Inflammatory macrophage treated with lipopolysaccharide for 4 hours (primary cell): ENCODE measurements at places on chromosomes 12 and 14.

DNA sequence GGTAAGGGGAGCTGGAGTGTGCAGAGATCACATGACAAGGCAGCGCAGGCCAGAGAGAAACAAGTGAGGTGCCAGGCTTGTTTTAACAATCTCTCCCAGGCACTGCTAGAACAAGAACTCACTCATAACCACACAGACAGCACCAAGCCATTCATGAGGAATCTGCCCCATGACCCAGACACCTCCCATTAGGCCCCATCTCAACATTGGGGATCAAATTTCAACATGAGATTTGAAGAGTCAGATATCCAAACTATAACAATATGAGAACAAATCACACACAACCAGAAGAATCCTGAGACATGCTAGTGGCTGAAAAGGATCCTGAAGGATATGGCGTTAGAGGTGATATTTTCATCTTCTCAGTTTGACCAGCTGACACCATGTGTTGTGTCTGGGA lies 21.9 kb downstream of the OR6J1 start:
- DNase-seq = no peak

GRCh38 chr12:54412348-54412747 lies 6.7 kb downstream of the ITGA5 start:
- no peak for DNase-seq

DNA sequence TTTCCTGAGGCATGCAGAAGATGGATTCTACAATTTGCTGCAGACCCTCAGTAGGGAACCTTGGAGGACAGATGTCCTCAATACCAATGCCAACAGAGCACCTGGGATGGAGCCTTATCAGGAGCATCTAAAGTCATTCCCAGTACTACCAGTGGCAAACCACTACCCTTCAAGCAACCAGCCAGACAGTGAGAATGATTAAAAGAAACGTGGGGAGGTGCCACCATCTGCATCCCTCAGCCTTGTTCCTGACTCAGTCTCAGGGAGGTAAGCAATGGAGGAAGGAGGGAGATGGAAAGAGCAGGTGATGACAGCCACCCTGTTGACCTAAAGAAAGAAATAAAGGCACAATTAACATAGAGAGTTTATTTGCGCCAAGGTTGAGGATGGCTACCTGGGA lies 175.2 kb upstream of the GRIN2B start:
- no peak for DNase-seq

GRCh38 chr12:72209086-72209485 lies 63.1 kb upstream of the TRHDE start:
- DNase-seq = no peak

- DNase-seq = no peak
Observed at GRCh38 chr14:105884808-105885281, 358.5 kb downstream of the TMEM121 start.

GRCh38 chr12:20616093-20616492 lies 79.0 kb upstream of the SLCO1C1 start:
- DNase-seq = no peak

DNA sequence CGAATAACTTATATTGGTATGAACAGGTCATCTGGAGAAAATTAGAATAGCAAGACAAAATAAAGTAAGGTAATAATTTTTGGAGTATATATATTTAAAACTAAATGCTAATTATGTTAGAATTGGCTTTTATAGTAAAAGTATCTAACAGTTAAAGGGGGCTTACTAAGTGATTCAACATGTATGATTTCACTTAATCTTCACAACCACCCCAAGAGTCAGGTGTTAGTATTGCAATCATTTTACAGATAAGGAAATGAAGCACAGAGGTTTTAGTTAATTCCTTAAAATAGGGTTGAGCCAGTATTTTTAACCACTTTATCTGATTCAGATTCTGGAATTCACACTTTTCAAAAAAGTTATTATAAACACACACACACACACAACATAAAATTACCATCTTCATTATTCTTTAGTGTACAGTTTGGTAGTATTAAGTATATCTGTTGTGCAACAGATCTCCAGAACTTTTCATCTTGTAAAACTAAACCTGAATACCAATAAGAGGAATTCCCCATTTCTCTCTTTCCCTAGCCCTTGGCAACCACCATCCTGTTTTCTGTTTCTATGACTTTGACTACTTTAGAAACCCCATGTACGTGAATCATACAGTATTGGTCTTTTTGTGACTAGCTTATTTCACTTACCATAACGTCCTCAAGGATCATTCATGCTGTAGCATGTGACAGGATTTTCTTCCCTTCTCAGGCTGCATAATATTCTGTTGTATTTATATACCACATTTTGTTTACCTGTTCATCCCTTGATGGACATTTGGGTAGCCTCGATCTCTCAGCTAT lies 12.5 kb downstream of the A2M start:
- peak; percentile 61 for DNase-seq

GRCh38 chr12:11015775-11016430 lies 6.5 kb downstream of the TAS2R19 start:
- no peak for DNase-seq

- no peak for DNase-seq
Observed at GRCh38 chr12:112270673-112271072, 111.6 kb downstream of the HECTD4 start.

- DNase-seq = peak; percentile 12
Observed at GRCh38 chr14:105537580-105538474, 11.4 kb downstream of the TMEM121 start.

GRCh38 chr12:132686825-132687210 lies 324 bp downstream of the POLE start:
- no peak for DNase-seq

DNA sequence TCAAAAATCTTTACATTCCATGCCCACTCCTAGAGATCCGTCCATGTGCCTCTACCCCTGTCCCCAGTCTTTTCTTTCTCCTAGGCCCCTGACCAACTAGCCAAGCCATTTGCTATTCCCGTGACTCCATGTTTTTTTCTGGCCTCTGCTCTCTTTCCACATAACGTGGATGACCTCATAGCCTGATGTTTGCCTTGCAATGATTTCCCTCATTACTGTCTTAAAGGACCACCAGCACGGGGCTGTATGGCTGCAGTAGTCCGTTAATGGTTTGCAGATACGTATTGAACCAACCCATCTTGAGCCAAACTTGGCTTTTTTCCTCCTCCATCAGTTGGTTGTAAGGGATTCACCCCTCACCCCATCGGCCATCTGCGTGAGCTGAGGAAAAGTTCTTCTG lies 226.0 kb downstream of the PCNX1 start:
- no peak for DNase-seq

GRCh38 chr12:108033090-108033489 lies 96.0 kb upstream of the WSCD2 start:
- DNase-seq = no peak

DNA sequence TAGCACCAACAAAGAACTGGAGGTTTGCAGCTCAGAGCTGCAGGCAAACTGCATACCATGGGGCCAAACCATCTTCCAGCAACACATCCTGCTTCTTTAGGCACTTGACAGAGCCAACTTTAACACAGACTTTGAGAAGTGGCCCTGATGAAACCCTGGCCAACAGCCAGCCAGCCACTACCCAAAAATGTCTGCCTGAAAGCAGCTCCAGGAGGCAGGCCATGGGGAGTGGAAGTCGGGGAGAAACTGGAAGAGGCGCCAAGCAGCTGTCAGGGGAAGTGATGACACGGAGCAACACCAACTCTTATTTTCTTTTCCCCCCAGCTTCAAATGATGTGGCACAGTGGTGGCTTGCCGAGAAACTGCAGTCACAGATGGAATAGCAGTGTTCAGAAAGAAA lies 110.9 kb upstream of the PLXNC1 start:
- DNase-seq = no peak

GRCh38 chr12:59636945-59637691 lies 41.3 kb downstream of the SLC16A7 start:
- no peak for DNase-seq

- no peak for DNase-seq
Observed at GRCh38 chr12:57610554-57611107, 604 bp upstream of the ARHGEF25 start.
